GM10248 (cell line): ENCODE measurements at places on chromosomes 12 and 14.

- no peak for DNase-seq
Observed at GRCh38 chr14:61332658-61333029, 11.3 kb downstream of the PRKCH start.

- DNase-seq: no peak
Observed at GRCh38 chr12:80792861-80793260, 76.1 kb downstream of the MYF5 start.

GRCh38 chr14:56608689-56609088, 29.1 kb downstream of the TMEM260 start:
- DNase-seq: no peak

DNA sequence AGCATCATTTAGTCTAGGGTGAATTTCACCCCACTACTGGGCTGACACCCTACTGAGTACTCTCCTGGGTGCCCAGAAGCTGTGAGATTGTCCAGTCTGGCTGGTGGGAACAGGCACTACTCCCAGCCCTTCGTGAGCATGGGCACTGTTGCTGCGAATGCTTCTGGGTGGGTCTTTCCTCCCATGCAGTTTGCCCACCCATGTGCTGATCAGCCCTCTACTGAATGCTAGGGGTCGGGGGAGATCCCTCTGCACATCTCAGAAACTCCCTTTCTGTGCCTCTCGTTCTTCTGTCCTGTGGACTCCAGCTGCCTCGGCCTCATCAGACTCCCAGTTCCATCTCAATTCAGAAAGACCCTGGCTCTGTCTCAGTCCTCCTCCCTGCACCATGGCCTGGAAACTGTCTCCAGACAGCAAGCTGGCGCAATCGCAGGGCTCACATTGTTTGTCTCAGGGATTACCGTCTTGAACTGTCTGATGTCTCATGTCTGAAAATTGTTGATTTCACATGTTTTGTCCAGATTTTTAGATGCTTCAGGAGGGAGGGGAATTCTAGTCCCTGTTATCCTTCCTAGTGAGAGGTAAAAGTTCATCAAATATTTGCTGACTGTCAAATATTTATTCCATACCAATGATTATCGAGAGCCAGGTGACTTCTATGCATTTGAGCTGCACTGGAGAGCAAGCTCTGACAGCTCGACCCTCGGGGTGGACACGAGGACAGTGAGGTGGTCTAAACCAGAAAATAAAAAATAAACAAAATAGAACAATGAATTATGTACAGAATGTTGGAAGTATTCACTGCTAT, 316.6 kb upstream of the RTL1 start:
- DNase-seq: no peak
